ENCODE measurements at places on chromosomes 2 and 18. TPM values are rescaled to one million over a fixed set of nuclear protein-coding genes. Genes with fewer than 3 reads are reported as not detected.

- H3K4me1 ChIP-seq: peaks cover 18% of the 10 kb centered on the region
- no peak for DNase-seq
- no peak overlapping the region for H3K4me3 ChIP-seq
- H3K27me3 ChIP-seq: no peaks in the 10 kb centered on the region
These were observed 10.6 kb downstream of the THNSL2 start for GRCh38 chr2:88180605-88181240.

DNA sequence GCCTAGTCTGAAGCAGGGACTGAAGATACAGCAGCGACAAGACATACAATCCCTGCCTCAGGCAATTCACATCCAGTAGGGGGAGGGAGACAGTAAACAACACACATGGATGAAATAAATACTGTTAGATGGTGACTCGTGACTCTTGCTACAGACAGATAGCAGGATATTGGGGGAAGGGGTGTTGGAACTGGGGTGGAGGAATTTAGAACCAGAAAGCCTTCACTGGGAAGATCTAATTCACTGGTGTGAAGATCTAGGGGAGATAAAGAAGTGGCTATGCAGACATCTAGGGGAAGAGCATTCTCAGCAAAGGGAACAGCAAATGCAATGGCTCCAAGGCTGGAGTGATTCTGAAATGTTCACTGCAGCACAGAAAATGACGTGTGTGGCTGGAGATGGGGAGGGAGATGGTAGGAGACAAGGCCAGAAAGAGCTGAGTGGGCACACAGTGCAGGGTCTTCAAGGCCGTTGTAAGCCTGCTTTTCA, 52.6 kb upstream of the TMEM163 start:
- no peak for DNase-seq
- no peaks in the 10 kb centered on the region for H3K36me3 ChIP-seq
- no peak overlapping the region for H3K27ac ChIP-seq
- H3K4me1 ChIP-seq: peaks cover 19% of the 10 kb centered on the region
- no peaks in the 10 kb centered on the region for H3K27me3 ChIP-seq

DNA sequence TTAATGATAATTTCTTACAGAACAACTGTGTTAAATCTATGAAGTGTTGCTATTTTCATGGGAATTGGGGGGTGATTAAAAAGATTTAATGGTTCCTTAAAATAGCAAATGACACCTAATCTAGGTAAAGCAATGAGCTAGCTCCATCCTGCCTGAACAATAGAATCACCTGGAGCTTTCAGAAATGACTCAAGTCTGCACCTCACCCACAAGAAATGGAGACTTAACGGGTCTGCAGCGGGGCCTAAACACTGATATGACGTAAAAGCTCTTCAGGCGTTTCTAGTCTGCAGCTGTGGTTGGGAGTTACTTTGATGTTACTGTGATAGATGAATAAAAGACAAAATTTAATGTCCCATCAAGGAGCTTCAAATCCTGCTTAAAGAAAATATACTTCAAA, 328.2 kb downstream of the RND3 start:
- H3K4me1 ChIP-seq: no peaks in the 10 kb centered on the region
- no peak for DNase-seq
- no peaks in the 10 kb centered on the region for H3K36me3 ChIP-seq
- H3K27me3 ChIP-seq: no peaks in the 10 kb centered on the region

- DNase-seq: no peak
- H3K4me3 ChIP-seq: no peak overlapping the region
- peaks cover 5% of the 10 kb centered on the region for H3K36me3 ChIP-seq
- no peaks in the 10 kb centered on the region for H3K27me3 ChIP-seq
- H3K4me1 ChIP-seq: no peaks in the 10 kb centered on the region
- H3K27ac ChIP-seq: no peak overlapping the region
These were observed 45.1 kb downstream of the PROC start for GRCh38 chr2:127463155-127463991.

The TTR gene
- total RNA-seq: not detected

GRCh38 chr2:206713746-206714145, 4.5 kb downstream of the DYTN start:
- no peak overlapping the region for H3K27ac ChIP-seq
- H3K36me3 ChIP-seq: no peaks in the 10 kb centered on the region
- DNase-seq: no peak
- no peak overlapping the region for H3K4me3 ChIP-seq
- no peaks in the 10 kb centered on the region for H3K27me3 ChIP-seq
- no peaks in the 10 kb centered on the region for H3K4me1 ChIP-seq

The MC5R gene
- not detected for total RNA-seq

GRCh38 chr18:60153376-60153775, 219.2 kb downstream of the MC4R start:
- no peaks in the 10 kb centered on the region for H3K36me3 ChIP-seq
- no peak overlapping the region for H3K27ac ChIP-seq
- DNase-seq: no peak
- no peak overlapping the region for H3K4me3 ChIP-seq
- H3K4me1 ChIP-seq: no peaks in the 10 kb centered on the region
- H3K27me3 ChIP-seq: no peaks in the 10 kb centered on the region

DNA sequence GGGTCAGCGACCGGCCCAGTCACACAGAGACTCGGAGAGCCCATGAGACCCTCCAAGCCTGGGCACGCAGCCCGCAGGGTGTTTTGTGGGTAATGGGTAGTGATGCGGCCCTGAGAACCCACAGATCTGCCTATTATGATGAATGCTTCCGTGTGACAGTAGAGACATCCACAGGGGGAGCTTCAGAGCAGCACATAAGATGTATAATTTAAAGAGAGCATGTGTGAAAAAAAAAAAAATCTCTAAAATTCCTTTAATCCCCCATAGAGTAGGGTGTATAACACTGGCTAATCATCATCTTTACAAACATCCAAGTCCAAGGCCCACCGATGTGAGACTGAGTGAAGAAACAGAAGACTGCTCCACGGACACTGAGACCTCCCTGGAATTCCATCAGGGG, 34.6 kb downstream of the BIN1 start:
- H3K27me3 ChIP-seq: no peaks in the 10 kb centered on the region
- H3K36me3 ChIP-seq: no peaks in the 10 kb centered on the region
- no peak for DNase-seq

GRCh38 chr2:112488201-112488600, 6.2 kb downstream of the TTL start:
- H3K36me3 ChIP-seq: no peaks in the 10 kb centered on the region
- no peak overlapping the region for H3K4me3 ChIP-seq
- no peak overlapping the region for H3K27ac ChIP-seq

DNA sequence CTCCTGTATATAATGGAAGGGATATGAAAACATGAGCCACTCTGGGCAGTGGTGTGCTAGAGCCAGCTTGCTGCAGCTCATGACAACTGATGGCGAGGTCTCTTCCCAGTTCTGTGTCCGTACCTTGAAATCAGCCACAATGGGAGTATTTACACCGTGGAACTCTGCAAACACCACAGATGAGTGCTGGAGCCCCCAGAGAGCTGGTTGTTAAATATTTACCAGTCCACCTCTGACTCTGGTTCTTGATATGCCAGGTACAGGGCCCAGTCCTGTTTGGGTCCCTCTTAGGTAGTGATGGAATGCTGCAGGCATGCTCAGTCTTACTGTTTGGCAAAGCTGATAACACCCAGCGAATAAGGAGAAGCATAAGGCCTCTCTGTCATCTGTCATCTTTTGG, 116.1 kb upstream of the GLI2 start:
- no peaks in the 10 kb centered on the region for H3K36me3 ChIP-seq
- no peaks in the 10 kb centered on the region for H3K27me3 ChIP-seq
- DNase-seq: no peak
- H3K4me1 ChIP-seq: no peaks in the 10 kb centered on the region

DNA sequence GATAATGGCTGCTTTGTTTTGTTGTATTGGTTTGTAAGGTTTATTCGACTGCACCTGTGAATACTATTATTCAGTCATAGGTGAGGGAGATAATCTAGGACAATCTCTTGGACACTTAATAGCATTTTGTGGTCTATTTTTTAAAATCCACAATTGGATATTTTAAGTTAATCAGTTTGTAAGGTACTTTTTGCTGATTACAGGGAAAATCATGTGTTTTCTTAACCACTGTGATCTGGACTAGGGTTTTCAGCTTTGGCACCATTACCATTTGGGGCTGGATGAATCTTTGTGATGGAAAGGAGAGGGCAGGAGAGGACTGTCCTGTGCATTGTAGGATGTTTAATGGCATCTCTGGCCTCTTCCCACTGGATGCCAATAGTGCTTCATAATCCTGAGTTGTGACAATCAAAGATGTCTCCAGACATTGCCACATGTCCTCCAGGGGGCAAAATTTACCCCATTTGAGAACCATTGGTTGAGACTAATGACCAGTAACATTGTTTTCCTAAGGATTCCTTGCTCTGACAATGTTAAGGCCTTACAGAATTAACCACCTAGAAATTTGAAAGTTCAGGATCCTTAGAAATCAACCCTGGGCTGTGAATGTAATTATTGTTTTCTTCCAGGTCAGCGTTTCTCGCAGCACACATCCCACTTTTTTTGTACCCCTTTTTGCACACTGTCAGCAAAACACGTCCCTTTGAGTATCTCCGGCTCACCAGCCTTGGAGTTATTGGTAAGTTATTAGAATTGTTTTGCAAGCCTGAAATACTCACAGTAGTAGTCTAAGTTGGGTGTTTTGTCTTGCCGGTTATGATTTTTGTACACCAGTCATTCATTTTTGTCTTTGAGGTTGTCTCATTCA, 15.6 kb downstream of the CNOT9 start:
- H3K36me3 ChIP-seq: peaks cover 91% of the 10 kb centered on the region
- H3K27ac ChIP-seq: no peak overlapping the region
- no peak for DNase-seq

GRCh38 chr2:98911376-98912154, 24.5 kb downstream of the CRACDL start:
- H3K36me3 ChIP-seq: no peaks in the 10 kb centered on the region
- no peak overlapping the region for H3K27ac ChIP-seq
- no peak for DNase-seq
- H3K4me1 ChIP-seq: peaks cover 4% of the 10 kb centered on the region
- peaks cover 16% of the 10 kb centered on the region for H3K27me3 ChIP-seq

DNA sequence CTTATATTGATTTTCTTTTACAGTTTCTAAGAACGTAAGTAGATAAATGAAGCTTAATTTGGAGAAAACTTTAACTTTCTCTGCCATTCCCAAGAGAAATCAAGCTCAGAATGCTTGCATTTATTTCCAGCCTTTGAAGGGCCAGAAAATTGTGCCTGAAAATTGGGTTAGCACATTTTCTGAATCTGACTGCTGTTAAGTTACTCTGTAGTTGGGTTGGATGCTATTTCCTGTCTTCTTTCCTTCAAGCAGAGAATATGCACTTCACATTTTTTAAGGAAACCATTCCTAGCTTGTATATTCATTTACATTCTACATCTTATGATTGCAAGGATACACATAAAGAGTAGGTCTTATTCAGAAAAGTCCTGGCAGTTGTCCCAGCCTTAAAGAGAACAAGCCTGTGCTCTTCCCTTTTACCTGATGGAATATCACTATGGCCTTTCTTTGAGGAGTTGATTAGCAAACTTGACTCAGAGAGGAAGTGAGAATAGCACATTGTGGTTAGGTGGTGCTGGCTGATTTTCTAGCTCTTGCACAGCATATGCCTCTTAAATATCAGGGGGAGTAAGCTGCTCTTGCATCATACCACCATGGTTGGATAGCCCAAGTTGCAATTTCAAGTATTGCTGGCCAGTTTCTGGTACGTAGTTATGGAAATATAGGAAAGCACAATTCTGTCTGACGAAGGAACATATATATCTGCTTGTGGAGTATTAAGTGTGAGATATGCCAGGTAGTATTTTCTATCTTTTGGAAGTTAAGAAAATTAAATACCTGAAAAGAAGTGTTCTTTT, 133.7 kb downstream of the COMMD1 start:
- no peak for DNase-seq
- H3K4me1 ChIP-seq: no peaks in the 10 kb centered on the region
- no peak overlapping the region for H3K27ac ChIP-seq
- no peaks in the 10 kb centered on the region for H3K36me3 ChIP-seq
- H3K4me3 ChIP-seq: no peak overlapping the region
- no peaks in the 10 kb centered on the region for H3K27me3 ChIP-seq

The RTP5 gene
- total RNA-seq: not detected

GRCh38 chr2:218988164-218988563, 3.2 kb upstream of the FEV start:
- peaks cover 29% of the 10 kb centered on the region for H3K4me1 ChIP-seq
- no peak overlapping the region for H3K27ac ChIP-seq
- H3K27me3 ChIP-seq: peaks cover 74% of the 10 kb centered on the region
- H3K4me3 ChIP-seq: no peak overlapping the region
- no peak for DNase-seq

DNA sequence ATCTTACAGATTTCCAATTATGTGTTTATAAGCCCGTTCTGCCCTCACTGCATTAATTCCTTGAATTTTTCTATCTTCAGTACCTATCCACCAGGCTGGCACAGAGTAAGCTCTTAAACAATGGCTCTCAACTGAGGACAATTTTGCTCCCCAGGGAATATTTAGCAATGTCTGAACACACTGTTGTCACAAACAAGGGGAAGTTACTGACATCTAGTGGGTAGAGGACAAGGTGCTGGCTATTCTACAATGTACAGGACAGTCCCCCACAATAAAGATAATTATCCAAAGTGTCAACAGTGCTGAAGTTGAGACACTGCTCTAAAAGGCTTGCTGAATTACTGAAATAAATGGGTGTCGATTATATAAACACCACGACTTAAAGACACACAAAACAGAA, 5.0 kb downstream of the NDUFS1 start:
- H3K27ac ChIP-seq: no peak overlapping the region
- no peak for DNase-seq
- no peaks in the 10 kb centered on the region for H3K36me3 ChIP-seq
- peaks cover 29% of the 10 kb centered on the region for H3K4me1 ChIP-seq
- H3K4me3 ChIP-seq: no peak overlapping the region

DNA sequence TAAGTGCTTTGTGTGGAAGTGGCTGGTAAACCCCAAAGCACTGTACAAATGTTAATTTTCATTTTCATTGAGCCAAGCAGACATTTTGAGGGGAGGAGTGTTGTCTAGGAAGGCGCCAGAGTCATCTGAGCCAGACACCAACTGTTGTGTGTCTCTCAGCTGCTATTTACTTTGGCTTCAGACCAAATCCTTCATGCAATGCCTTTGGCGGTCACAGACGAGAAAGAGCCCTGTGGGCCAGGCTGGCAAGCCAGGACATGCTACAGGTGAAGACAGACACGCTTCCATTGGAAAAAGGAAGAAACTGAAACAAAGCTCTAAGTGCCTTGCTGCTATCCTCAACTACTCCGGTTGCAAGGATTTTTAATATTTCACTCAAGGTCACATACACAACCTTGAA, 115.4 kb upstream of the CDC42EP3 start:
- no peaks in the 10 kb centered on the region for H3K27me3 ChIP-seq
- no peak overlapping the region for H3K27ac ChIP-seq
- peaks cover 11% of the 10 kb centered on the region for H3K4me1 ChIP-seq
- no peak overlapping the region for H3K4me3 ChIP-seq

The IL18R1 gene
- 0.73 TPM for total RNA-seq

DNA sequence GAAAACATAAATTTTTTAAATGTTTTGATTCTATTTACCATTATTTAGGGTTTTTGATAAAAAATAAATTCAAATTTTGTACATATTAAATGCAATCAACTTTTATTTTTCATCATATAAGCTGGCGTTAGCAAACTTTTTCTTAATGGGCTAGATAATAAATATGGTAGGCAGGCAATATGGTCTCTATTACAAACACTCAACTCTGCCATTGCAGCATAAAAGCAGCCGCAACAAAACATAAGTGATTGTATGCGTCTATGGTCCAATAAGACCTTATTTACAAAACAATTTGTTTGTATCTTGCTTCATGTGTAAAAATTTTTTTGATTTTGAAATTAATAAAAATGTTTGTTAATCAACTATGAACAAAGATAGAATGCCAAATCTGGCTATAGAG, 116.8 kb upstream of the GLI2 start:
- no peaks in the 10 kb centered on the region for H3K36me3 ChIP-seq
- no peaks in the 10 kb centered on the region for H3K27me3 ChIP-seq
- no peak for DNase-seq
- no peak overlapping the region for H3K4me3 ChIP-seq
- H3K27ac ChIP-seq: no peak overlapping the region
- no peaks in the 10 kb centered on the region for H3K4me1 ChIP-seq
